Fibroblast of mammary gland (primary cell): ENCODE measurements at places on chromosomes 6 and 20.
A peak's percentile ranks its signal among the peaks of the same experiment; 100 is the strongest.

- DNase-seq = peak; percentile 75
These were observed 287.3 kb upstream of the FOXQ1 start for GRCh38 chr6:1024587-1024986.

DNA sequence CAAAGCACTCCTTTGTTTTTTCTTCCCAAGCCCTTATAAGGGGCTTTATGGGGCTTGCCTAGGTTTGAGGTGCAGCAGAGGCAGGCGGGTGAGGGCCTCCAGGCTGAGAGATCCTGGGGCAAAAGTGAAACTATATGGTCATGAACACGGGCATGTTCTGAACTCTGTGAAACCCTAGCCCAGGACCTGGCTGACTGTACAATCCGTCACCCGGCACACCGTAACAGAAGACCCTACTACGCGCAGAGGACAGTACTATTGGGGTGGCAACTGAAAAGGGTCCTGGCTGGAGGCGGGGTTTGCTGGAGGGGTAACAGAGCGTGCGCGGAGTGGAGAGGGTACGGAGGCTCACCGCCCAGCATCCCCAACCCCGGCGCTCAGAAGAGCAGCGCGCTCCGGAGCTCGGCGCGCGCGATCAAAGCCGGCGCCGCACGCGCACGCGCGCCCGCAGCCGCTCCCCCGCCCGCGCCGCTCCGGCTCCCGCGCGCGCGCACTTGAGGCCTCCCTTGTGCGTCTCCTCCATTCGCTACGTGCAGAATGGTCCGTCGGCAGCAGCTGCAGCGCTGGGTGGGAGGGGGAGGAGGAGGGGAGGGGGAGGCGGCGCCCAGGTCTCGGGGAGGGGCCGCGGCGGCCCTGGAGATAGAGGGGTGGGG is 54.2 kb downstream of the MRPL14 start:
- peak; percentile 69 for DNase-seq

DNA sequence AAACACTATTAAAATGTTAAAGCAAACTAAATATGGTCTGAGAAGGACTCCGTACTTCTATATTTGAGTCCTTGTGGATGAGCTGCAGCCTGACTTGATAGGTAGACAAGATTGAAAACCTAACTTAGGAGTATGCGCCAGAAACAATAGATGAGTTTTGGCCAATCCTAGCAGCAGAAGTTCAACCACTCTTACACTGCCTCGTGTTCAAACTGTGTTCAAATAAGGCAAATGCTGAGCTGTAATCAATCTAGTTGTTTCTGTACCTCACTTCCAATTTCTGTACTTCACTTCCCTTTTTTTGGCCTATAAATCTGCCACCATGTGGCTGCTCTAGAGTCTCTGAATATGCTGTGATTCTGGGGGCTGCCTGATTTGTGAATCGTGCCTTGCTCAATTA is 13.2 kb upstream of the SERINC1 start:
- DNase-seq = no peak

- no peak for DNase-seq
These were observed 132.9 kb downstream of the JPH2 start for GRCh38 chr20:44054118-44054517.
